ENCODE measurements at places on chromosomes 2 and 18.

DNA sequence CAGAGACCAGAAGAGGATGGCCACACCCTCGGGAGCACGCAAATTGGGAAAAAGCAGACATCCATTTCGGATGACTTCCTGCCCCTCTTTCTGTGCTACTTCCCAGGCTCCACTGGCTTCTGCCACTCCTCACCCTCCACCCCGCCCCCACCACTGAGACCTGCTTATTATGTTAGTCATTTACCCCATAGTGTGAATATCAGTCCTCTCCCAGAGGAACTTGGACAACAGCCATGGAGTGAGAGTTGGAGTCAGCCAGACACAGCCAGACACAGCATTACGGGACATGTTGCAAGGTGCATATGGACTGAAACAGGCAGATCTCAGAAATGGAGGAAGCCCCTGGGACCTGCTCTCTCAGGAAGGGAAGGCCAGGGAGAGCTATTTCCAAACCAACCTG lies 51.8 kb downstream of the CTIF start:
- no peak for DNase-seq

DNA sequence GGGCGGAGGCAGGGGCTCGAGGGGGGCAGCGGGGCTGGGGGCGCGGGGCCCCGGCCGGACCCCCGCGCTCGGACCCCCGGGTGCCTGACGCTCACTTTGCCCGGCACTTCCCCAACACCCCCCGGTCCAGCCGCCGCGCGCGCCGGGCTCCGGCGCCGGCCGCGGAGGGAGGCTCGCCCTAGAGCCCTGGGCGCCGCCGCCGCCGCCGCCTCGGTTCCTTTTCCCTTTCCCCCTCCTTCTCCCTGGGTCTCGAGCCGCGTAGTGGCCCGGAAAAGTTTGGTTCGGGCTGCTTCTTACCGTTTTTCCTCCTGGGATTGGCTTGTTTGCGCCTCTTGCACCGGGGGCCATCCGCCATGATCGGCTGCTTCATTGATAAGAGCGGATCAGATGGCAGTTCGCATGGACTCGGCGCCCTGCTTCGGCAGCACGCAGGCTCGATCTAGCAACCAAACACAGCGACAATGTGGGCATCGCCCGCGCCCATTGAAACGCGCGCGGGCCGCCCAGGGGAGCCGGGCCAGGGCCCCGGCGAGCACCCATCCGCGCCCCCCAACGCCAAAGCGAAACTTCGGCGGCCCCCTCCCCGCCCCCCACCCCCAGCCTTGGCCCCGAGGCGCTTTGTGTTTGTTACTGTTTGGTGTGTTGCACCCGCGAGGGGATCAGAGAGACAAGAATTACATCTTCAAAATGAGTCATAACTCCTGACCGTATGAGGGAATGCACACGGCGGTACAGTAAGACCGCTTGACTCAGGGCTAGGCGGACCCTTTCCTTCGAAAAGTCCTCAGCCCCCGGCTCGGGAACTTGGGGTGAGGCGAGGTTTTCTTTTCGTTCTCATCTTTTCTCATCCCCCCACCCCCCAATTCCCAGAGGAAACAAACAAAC lies 2.7 kb downstream of the ZEB2 start:
- DNase-seq: peak; percentile 49

GRCh38 chr2:160408173-160408958 lies 85.2 kb downstream of the RBMS1 start:
- DNase-seq: no peak

DNA sequence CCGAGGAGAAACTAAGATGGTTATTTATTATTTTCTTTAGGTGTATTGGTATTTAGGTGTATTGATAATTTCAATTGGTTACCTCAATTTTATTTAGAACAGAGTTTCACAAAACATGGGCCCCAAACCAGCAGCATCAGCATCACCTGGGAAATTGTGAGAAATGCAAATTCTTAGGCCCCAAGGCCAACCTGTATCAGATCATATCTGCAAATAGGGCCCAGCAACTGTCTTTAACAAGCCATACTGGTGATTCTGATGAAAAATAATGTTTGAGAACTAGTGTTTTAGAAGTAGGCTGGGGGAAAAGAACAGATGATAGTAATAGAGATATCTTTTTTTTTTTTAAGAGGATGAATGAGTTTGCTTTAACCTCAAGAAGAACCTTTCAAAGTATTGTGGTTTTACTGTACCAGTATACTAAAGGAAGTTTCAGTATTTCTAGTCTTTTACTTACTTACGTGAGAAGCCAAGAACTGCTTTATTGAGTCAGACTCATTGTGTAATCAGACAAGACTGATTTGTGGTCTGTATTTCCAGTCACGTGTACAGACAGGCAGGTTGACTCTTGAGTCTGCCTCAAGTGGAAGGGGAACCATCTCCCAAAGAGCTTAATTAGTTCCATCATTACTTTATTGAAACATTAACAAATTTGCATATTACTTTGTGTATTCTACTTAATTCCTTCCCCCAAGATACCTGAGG lies 60.4 kb upstream of the GAREM1 start:
- DNase-seq: no peak

- DNase-seq: no peak
These were observed 234.3 kb downstream of the LRATD1 start for GRCh38 chr2:14866736-14867352.

- no peak for DNase-seq
These were observed 277.3 kb downstream of the MBD5 start for GRCh38 chr2:148298196-148298595.

- DNase-seq: no peak
These were observed 71.6 kb downstream of the KCTD18 start for GRCh38 chr2:200438251-200438650.

DNA sequence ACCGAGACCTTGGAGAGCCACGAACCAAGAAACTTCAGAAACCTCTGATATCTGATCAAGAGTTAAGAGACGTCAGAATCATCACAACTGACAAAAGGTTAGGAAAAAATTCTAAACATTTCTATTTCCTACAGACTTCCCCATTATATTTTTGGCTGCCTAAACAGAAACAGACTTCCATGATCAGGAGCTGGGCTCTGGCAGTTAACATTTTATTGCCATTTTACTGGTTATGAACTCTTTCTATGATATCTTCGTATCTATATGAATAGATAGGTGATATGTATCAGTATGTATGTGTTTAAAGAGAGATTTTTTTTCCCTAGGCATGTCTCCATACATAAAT lies 31.1 kb upstream of the PPP1R1C start:
- no peak for DNase-seq

DNA sequence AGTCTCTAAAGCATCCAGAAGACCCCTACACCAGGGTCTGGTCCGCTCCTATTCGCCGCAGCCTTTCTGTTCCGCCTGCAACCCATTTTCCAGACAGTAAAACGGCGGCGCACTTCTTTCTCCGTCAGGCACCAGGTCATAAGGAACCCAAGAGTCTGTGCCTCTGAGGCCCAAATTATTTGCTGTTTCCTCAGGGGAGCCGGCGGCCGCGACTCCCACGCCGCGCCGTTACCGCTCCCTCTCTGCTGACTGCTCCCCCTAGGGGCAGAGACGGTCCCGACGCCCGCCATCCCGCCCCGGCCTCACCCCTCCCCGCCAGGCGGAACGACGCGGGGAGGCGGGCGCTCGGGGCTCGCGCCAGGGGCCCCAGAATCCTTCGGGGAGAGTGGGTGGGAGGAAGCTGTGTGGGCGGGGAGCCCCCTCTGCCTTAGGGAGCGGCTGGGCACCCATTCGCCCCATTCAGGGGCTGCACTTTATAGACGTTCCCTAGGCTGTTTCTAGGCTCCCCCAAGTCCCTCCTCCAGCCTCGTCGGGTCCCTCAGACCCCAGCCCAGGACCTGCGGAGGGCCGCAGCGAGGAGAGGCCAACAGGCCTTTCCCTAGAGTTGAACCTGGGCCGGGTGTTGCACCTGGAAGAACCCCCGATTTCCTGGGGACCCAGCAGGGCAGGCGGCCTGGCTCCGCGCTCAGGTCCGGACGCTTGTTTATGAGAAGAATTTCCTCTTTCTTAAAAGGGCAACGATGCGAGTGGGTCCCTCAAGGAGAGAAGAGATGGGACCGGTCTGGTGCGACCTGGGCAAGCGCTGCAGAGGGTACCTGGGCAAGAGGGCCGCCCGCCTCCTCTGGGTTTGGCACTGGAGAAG lies 3.6 kb upstream of the CTDSP1 start:
- peak; percentile 91 for DNase-seq

GRCh38 chr2:95026471-95027368 lies 1.2 kb downstream of the MAL start:
- DNase-seq: no peak

- DNase-seq: peak; percentile 30
These were observed 21.2 kb downstream of the CYP26B1 start for GRCh38 chr2:72126186-72127100.

DNA sequence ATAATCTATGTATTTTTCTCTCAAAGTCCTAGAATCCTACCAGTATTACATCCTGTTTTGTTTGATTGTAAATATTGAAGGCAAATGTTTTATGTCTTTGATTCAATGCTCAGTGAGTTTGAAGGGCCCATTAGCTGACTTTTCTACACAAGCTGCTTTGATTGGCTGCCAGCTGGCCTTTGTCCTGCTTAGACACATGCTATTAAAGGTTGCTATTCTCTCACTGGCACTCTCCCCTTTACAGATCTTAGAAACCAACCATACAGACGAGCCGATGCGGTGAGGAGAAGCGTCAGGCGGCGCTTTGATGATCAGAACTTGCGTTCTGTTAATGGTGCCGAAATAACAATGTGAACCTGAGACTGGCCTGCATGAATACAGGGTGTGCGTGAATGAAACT lies 69.7 kb downstream of the PRPF40A start:
- DNase-seq: no peak

DNA sequence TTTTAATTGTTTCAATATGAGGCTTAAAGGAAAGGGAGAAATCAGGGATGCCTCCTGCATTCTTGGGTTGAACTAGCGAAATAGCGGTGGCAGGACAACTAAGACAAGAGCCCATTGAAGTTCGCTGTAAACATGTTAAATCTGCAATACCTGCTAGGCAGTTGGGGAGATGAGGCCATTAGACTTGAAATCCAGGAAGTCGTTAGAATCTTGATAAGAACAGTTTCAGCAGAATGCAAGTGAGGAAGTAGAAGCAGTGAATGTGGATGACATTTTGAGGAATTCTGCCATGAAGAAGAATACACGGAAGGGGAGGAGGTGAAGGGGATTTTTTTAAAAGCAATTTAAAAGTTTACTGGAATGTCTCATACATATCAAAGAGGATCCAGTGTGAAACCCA lies 109.7 kb downstream of the LPIN1 start:
- DNase-seq: no peak

DNA sequence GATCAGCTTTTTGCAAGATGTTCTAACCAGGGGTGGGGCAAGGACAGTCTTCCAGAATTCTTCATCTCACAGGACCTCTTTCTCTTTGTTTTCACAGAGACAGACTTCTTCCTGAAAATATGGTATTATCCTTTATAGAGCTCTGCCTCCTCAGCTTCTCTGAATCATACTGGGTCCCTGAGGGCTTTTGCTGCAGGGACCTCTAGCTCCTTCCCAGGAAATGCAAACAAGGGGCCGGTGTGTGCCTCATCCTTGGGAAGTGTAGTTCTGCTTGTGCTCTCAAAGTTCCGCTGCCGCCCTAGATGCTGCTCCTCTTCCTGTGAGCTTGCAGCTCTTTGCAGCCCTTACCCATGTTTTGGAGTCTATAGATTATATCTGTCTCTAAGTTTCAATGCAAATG lies 99.5 kb upstream of the NPAS2 start:
- DNase-seq: no peak

GRCh38 chr2:230935130-230935430 lies 10.0 kb upstream of the GPR55 start:
- no peak for DNase-seq

DNA sequence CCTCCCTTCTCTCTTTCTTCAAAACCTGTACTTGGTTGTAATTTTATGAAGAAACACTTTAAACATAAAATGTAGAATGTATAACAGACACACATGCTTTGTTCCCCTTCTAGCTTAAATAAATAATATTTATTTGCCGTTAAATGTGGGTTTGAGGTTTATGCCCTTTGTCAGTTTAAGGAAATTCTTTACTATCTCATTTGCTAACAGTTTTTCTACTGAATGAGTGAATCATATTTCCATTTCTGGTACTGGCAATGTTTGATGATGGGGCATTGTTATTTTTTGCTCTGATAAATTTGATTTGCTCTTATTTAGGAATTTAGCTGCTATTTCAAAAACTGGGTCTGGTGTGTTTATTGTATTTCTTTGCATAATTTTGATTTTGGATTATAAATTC lies 555.6 kb downstream of the CCDC85A start:
- no peak for DNase-seq

GRCh38 chr2:191806396-191806795 lies 40.5 kb downstream of the CAVIN2 start:
- DNase-seq: no peak

DNA sequence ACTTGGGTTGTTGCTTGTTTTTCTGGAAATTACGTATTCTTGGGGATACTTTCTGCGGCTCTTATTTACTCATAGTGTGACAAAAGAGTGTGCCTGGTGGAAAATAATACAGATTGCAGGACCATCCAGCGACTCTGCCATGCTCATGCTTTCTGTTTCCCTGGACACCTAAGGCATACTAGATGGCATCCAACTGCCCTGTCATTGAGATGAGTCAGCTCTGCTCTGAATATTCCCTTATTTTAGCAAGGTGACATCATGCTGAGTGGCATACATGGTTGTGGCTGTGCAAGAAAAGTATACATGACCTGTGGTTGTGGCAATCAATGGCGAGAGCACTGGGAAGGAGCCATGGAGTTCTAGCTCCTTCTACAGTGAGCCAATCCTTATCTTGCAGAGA lies 471.0 kb downstream of the TMEM182 start:
- DNase-seq: no peak

DNA sequence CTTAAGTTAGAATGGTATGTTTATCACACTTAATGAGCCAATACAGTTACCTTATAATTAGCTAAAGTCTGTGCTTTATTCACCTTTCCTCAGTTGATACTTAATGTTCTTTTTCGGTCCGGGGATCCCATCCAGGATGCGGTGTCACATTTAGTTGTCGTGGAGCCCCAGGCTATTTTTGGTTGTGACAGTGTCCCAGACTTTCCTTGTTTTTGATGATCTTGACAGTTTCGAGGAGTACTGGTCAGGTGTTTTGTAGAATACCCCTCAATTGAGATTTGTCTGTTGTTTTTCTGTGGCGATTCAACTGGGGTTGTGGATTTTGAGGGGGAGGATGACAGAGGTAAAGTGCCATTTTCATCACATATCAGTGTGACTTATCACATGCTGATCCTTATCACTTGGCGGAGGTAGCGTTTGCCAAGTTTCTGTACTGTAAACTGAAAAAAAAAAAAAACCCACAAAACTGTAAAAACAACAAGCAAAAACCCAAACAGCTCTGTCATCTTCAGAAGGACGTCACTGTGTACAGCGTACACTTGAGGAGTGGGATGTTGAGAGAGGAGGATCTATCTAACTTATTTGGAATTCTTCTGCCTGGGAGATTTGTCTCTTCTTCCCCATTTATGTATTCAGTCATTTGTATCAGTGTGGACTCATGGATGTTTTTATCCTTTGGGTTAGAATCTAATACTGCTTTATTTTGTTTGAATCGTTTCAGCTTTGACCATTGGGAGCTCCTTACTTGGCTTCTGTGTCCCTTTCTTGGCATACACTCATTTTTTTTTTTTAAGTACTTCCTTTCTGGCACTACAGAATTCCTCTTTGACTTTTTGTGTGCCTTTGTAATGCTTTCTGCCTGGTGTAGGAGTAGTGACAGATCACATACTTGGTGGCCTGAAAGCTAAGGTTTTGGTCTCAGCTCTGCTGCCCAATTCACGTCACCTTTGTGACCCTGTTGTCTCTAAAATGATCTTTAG lies 68.1 kb downstream of the FMNL2 start:
- no peak for DNase-seq

GRCh38 chr2:11681722-11682589 lies 12.0 kb upstream of the NTSR2 start:
- DNase-seq: no peak

GRCh38 chr2:37664231-37664643 lies 7.2 kb downstream of the CDC42EP3 start:
- DNase-seq: no peak

All from RWPE2 (cell line).